ENCODE measurements at places on chromosomes 5 and 9.

- DNase-seq, result no peak
These were observed 71.4 kb upstream of the STXBP1 start for GRCh38 chr9:127540664-127541041.

GRCh38 chr9:113222482-113222841 is 1.1 kb downstream of the SLC31A1 start:
- DNase-seq, result peak; percentile 43

- DNase-seq, result no peak
These were observed 12.7 kb downstream of the PLK2 start for GRCh38 chr5:58447226-58447625.

- DNase-seq, result no peak
These were observed 453 bp downstream of the PTRH1 start for GRCh38 chr9:127714951-127715469.

DNA sequence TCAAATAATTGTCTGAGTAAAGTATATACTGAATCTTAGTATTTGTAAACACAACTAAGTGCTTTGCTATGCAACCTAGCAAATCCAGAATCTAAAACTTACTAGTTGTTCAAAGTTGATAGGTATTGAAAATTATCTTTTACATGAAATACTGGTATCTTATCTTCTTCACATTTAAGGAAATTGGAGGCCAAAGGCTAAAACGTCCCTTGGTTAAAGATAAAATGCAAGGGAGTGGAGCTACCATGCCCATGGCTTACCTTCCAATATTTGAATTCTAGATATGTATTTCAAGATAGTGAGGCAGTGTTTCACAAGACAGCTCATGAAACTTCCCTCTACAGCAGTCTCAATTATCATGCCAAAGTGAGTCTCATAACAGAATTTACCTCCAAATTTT is 373.5 kb downstream of the KIAA0825 start:
- DNase-seq, result no peak

DNA sequence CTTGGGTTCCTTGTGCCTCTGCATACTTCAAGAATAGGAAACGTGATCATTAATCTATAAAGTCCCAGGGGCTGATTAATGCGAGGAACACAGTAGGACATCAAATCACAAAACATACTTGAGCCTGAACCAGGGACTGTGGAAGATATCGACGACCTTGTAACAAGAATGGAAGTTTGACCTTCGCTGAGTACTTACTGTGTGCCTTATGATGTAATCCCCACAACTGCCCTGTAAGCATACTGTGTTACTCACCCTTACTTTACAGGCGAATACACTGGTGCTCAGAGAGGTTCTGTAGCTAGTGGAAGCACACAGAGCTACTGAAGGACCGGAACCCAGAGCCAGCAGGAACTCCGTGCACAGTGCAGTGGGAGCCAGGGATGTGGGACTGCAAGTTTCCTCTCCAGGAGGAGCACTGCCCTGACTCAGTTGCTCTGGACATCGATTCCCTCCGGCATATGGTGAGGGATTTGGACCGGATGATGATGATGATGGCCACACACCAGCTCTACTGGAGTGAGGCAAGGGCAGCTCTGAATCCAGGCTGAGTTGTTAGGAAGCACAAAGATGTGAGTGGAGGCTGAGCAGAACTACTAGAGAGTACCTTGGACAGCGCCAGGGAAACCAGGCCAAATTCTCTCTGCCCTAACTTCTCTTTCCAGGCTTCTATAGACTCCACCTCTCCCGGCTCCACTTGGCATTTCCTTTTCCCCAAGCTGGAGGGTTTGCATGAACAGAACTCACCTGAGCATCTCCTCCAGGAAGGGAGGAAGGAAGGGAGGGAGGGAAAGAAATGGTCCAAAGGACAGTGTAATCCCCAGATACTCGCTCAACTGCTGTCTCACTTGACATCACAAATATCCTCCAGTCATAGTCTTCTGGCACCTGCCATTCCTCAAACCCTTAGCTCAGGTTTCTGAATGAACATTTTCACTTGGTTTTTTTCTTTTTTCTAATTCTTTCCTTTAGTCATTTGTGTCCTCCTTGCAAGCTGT is 1.5 kb upstream of the GABBR2 start:
- no peak for DNase-seq

DNA sequence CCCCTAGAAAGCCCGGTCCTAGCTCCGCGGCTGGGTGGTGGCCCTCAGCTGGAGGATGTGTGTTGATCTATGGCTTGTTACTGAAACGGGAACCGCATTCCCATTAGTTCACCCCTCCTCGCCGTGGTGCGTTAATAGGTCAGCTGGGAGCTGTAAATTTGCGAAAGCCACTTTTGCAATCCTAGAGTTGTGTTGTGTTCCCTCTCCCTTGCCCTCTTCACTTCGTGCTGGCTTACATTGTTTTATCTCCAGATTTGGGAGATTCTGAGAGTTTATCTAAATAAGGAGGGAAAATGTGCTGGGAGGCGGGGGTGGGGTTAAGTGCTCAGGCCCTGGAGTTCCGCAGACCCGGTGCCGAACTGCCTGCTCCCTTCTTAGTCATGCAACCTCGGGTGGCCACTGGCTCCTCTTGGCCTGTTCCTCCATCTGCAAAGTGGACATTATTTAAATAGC is 62.8 kb downstream of the HMCN2 start:
- DNase-seq, result no peak

DNA sequence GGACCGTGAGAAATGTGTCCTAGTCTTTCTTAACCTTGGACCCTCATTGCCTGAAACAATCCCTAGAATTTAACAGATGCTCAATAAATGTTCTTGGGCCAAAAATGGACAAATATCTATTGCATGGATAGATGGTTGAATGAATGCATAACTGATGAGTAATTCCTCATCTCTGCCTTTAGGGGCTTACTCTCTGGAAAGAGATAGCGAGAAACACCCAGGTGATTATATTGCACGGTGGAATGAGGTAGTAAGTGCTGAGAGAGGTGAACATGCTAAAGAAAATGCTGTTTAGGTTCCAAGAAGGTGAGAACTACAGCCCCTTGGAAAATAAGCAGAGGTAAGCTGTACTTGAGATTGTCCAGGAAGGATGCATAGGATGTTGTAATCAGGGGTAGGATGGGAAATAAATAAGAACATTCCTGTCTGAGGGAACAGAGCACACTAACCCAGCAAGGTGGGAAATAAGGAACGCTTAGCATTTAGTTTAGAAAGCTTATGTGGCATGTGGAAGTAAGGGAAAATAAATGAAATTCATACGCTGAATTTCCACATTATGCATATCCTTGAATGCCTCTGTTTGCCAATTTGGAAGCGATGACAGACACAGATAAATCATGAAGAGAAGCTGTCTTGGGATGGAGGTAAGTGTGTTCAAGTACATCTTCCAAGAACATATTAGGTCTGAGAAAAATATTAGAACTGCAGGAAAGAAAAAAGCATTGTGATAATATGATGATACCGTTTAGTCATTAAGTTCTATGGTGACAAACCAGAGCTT is 426.6 kb downstream of the ARHGEF28 start:
- no peak for DNase-seq

GRCh38 chr9:119509291-119509905 is 140.2 kb upstream of the BRINP1 start:
- DNase-seq, result no peak

DNA sequence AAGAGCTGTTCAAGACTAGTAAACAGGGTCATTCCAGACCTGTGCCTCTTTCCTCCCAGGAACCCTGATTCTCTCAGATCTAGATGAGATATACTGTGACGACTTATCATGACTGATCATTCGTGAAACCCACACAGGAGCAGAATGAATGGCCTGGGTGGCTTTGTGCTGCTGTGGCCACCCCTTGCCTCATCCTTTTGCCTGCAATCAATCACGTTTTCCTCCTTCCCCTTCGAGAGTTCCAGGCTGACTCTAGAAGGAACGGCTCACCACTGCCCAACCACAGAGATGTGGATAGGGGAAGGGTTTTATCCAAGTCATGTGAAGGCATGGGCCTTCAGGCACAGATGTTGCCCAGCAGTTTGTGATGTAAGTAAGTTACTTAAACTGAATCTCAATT is 5.8 kb downstream of the ANXA6 start:
- DNase-seq, result no peak

DNA sequence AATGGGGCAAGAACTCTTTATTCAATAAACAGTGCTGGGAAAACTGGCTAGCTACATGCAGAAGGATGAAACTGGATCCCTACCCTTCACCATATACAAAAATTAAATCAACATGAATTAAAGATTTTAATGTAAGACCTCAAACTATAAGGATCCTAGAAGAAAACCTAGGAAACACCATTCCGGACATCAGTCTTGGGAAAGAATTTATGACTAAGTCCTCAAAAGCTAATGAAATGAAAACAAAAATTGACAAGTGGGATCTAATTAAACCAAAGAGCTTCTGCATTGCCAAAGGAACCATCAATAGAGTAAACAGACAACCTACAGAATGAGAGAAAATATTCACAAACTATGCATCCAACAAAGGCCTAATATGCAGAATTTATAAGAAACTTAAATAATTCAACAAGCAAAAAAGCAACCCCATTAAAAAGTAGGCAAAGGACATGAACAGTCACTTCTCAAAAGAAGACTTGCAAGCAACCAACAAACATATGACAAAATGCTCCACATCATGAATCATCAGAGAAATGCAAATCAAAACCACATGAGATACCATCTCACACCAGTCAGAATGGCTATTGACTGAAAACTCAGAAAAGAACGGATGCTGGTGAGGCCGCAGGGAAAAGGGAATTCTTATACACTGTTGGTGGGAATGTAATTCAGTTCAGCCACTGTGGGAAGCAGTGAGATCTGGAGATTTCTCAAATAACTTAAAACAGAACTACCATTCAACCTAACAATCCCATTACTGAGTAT is 104.3 kb upstream of the MAP3K1 start:
- DNase-seq, result no peak

DNA sequence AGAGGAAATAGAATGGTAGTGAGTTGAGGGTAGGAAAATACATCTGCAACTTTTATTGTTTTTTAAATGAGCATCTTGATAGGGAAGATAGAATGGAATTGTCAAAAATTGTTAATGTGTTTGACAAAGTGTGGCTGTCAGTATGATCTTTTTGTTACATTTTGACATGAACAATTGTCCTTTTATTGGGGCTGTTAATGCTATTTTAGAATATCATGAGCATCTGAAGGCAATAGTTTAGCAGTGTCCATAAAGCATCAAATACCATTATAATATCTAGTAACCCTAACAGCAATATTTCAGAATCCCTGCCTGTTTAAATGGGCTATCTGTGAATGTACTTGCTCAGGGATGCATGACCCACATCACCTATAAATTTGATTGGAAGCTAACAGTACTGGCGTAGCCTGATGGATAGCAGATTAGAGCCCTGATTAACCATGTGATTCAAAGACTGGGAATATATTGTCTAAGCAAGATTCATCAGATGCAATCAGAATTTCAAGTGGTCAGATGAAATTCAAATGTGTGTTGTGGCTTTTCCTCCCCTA is 37.8 kb downstream of the TLE4 start:
- no peak for DNase-seq

DNA sequence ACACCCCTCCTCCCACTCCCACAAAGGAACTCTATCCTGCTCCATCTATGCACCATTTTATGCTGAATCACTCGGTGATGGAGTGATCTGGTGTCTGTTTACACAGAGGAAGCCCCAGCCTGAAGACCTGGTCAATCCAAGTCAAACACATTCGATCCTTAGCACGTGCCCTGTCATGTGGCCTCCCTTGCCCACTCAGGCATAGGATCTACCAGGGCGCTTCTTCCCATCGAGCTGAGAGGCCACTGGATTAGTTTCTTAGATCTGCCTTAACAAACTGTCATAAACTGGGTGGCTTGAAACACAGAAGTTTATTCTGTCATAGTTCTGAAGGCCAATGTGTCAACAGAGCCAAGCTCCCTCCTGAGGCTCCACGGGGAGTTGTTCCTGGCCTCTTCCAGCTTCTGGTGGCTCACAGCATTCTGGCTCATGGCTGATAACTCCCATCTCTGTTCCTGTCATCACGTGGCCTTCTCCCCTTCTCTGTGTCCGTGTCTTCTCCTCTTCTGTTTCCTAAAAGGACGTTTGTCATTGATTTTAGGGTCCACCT is 34.2 kb downstream of the FOXI1 start:
- DNase-seq, result no peak

- DNase-seq, result no peak
These were observed 56.3 kb downstream of the STX17 start for GRCh38 chr9:99962680-99963261.

DNA sequence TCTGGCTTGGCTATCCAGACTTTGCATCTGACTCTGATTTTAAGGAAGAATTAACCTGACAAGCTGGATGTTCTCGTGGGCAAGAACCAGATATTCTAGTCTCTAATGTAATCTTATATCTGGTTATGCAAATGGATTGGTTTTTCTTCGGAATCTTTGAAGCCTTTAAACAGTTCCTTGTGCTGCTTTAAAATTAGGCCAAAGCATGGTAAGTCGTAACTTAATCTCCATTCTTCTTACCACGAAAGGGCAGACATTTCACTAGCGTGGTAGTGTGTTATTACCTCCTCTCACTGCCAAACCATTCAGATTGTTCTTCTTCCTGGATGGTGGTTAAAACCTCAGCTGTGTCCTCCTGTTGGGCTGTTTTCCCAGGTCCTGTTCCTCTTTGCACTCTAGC is 34.1 kb upstream of the TTC23L start:
- DNase-seq, result no peak

DNA sequence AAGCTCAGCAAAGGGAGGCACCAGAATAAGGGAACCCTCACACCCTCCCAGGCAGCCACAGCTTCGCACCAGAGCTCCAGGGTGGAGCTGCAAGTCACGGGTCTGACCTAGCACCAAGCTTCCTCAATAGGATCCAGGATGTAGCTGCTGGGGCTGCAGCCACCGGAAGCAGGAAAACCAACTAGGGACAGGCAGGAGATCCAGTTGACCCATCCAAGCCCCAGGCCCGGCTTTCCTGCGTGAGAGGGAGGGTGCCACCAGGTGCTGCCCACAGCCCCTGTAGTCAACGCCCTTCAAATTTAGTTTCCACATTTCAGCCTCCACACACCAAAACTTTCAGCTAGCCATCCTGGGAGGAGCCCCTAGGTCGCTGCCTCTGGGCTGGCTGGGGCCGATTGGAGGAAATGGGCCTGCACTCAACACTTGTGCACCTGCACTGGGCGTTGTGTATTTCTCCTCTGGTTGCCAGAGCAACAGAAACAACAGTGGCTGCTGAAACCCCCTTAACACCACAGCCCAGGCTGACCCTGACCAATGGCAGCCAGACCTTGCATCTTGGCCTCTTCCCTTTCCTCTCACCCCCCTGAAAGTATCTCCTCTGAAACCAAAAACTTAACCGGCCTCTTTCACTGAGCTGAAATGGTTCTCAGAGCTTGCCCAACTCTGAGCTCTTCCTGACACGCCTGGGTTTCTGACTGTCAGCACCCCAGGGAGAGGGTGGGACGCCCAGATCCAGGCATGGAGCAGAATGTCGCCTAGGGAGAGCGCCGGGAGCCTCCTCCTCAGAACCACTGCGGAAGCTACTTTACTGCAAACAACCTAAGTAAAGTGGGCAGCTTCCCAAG is 226.5 kb upstream of the MAP3K1 start:
- DNase-seq, result no peak

DNA sequence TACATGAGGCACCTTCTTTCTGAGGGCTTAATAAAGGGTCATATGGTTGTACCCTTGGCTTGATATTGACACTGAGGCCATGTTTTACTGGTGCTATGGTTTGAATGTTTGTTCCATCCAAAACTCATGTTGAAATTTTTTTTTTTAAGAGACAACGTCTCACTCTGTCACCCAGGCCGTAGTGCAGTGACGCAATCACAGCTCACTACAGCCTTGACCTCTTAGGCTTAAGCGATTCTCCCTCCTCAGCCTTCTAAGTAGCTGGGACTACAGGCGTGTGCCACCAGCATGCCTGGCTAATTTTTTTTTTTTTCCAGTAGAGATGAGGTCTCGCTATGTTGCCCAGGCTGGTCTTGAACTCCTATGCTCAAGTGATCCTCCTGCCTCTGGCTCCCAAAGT is 20.9 kb downstream of the FAM151B start:
- DNase-seq, result no peak

All from hematopoietic multipotent progenitor cell treated with erythropoietin and hydrocortisone succinate and interleukin-3 and kit ligand, for 17 days (in vitro differentiated cells).